A172 (cell line): ENCODE measurements at places on chromosomes 12 and 14. TPM values are rescaled to one million over a fixed set of nuclear protein-coding genes. Genes with fewer than 3 reads are reported as not detected.
A peak's percentile ranks its signal among the peaks of the same experiment; 100 is the strongest.

- peak; percentile 64 for DNase-seq
These were observed 143.5 kb downstream of the SSPN start for GRCh38 chr12:26338586-26339572.

DNA sequence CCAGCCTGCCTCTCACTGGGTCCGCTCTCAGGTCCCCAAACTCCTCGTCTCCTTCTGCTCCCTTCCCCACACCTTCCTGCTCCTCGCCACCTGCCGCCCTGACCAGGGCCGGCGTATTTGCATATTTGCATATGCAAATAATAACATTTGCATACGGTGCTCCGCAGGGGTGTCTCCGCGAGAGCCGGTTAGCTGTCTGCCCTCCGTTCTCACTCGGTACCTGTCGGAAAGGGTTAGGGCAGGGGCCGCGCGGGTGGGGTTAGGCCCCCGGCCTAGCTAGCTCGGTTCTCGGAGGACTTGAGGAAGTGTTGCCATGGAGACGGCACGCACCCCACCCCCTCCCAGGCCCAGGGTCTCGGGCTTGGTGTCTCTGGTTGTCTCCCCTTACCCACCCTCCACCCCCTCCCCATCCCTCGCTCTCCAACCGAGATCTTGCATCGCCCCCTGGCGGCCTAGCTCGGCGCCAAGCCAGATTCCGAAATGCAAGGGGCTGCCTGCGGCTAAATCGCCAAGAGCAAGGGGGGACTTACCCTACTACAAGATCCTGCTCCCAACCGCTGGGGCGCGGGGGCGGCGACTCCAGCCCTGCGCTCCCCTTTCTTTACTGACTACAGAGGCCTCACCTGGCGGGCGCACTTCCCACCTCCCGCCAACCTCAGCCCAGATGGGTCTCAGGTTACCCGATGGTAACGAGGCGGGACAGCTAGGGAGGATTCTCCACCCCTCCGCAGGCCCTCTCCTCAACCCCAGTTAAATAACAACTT lies 8.1 kb downstream of the STAC3 start:
- no peak for DNase-seq

The PRH2 gene
- not detected in 2 replicates for total RNA-seq

DNA sequence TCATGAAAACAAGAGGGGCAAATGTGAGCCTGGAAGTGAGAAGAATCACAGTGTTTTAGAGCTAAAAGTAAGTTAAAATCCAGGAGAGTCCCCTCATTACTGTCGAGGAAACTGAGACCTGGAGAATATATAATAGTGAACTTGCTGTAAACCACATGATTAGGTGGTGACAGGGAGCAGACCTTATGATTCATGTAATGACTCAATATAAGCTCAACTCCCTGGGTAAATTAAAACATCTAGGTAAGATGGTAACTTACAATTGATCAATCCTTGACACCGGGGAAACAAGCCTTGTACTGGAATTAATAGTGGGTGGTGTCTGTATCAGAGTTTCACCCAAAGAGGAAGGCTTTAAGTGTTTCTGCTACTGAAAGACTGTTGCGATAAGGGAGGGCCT lies 269.3 kb downstream of the SNAPC1 start:
- no peak for DNase-seq

The ACOT6 gene
- not detected in 2 replicates for total RNA-seq

DNA sequence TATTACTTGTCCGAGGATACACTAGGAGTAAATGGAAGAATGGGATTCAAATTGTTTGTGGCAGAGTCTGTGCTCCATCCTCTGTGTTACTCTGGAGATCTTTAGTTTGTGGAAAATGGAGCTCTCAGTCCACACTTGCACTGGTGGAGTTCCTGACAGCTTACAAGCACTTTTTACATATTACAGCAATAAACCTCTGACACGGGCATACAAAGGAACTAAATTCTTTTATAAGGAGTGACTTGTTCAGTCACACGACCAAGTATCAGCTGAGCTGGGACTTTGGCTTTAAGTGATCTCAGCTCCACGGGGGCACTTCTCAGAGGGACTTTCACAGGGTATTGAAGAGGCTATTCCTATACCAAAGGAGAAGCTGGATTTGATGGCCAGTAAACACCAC lies 417.5 kb downstream of the LRIG3 start:
- DNase-seq, result no peak

GRCh38 chr12:93832131-93832530 lies 155.0 kb downstream of the CRADD start:
- DNase-seq, result no peak

The ANKRD9 gene
- total RNA-seq, result 23.6 and 25.5 TPM in 2 replicates

The CDCA3 gene
- total RNA-seq, result 30.8 and 52.8 TPM in 2 replicates

DNA sequence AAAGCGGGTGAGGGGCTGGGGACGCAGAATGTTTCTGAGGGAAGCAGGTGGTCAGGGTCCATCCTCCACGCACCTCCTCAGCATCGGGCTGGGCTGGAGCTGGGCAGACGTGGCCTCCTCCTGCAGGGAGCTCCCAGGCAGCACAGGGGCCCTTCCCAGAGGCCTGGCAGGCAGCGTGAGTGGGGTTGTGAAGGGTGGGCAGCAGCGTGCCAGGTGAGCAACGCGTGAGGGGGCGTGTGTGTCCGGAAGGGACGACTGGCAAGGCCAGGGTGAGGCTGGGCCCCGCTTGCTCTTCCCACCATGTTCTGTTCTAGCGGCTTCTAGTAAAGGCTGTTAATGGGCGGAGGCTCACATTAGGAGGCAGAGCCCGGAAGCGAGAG lies 17.1 kb downstream of the ANKRD9 start:
- no peak for DNase-seq

DNA sequence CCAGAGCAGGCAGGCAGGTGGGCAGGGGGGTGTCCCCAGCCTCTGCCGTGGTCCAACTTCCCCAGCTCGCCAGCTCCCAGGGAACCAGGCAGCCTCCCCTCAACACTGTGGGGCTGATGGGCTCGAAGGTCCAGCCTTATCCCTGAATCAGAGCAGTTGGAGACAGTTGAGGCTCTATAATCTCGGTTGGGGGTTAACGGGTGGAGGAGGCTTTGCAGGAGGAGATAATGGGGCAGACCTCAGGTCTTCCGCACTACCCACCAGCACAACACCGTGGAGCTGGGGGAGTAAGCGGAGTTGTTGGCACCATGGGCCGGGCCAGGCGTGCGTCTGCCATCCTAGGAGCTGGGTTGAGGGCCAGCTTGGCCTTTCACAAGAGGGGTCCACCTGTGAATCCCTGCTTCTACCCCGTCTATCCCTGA lies 13.9 kb upstream of the HDAC7 start:
- DNase-seq, result no peak

The MEG3 gene
- total RNA-seq, result not detected in 2 replicates

The DNM1L gene
- total RNA-seq, result 66.1 and 75.1 TPM in 2 replicates

DNA sequence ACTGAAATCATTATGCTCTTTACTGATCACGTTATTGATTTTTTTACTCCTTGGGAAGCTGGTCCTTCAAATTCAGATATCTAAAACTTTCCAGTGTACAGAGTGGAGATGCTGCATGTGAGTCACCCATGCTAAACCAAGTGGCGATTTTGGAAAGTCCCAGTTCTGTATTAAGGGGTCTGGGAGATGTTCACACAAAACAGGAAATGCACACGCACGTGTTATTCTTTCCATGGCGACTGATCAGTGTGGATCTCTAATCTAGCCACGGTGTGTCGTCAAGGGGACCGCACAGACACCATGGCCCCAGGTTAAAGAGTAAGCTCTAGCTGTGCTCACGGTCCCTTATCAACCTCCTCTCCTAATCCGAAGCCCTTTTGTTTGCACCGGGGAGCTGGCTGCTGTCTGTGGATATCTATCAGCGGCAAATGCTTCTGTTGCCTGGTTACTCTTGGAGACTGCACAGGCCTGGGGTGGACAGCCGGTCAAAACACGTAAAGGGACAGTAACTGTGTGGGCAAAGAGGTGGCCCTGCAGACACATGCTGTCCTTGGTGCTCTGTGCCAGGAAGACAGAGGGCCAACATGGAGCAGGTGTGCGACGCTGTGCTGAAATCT lies 96.6 kb downstream of the RIMBP2 start:
- DNase-seq, result no peak

The PTCSC3 gene
- total RNA-seq, result not detected in 2 replicates

The TMPRSS12 gene
- not detected in 2 replicates for total RNA-seq

The RD3L gene
- total RNA-seq, result not detected in 2 replicates

DNA sequence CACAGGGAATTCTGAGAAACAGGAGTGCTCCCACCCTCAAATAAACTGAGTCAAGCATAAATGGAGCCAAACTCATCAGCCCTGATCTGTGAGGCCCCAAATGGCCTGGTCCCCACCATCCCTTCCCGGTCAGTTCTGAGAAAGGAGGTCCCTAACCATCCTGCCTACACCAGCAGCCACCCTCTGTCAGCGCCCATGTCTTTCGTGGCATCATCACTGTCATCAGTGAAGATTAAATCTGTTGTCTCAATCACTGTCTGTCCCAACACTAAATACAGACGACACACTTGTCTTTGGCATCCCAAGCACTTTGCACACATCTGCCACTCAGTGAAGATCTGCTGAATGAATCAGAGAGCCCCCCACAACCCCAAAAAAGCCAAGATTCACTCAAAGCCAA lies 22.4 kb downstream of the VPS37B start:
- DNase-seq, result no peak

DNA sequence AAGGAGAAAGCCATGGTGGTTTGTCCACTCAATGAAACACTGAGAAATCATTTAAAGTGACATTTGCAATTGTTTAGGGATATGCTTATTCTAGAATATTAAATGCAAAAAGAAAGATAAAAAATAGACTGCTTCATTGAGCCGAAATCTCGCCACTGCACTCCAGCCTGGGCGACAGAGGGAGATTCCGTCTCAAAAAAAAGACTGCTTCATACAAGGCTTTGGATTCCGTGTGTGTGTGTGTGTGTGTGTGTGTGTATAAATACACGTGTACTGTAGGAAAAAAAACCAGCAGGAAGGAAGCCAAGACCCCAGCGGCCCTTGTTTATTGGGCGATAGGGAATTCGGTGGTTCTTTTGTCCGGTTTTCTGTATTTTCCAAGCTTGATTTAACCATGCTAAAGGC lies 3.2 kb upstream of the ZNF839 start:
- DNase-seq, result peak; percentile 23

DNA sequence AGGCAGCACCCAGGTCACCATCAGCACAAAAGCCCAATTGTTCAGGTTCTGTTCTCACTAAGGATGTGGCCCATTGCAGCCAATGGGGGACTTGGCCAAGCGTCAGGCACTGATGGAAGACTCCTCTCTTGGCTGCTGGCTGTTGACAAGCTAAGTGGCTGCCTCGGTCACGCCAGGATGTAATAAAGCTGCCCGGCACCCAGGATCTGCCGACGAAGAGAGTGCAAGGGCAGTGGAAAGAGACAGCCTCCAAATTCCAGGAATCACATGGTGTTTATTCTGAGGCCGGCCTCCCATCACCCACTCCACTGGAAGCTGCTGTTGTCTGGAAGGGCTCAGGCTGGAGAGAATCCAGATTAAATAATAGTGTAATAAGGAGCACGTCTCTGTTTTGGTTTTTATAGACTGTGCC lies 451.8 kb upstream of the TBX3 start:
- DNase-seq, result peak; percentile 66

DNA sequence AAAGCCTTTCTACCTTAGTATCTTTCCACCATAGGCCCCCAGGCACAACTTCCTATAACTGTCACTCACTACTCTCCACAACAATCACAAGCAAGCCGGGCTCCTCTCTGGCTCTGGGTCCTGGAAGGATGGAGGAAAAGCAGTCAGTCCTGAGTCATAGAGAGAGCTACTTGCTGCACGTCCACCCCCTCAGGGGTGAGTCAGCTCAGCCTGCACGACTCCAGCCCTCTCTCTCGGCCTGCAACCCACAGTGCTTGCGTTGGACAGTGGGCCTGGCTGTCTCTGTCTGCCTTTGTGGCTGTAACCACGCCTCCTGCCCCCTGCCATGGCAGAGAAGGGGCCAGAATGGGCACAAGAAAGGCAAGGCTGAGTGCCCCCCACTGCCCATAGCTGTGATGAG lies 154.1 kb upstream of the FKBP4 start:
- peak; percentile 90 for DNase-seq

The ANO6 gene
- total RNA-seq, result 99.9 and 105 TPM in 2 replicates

DNA sequence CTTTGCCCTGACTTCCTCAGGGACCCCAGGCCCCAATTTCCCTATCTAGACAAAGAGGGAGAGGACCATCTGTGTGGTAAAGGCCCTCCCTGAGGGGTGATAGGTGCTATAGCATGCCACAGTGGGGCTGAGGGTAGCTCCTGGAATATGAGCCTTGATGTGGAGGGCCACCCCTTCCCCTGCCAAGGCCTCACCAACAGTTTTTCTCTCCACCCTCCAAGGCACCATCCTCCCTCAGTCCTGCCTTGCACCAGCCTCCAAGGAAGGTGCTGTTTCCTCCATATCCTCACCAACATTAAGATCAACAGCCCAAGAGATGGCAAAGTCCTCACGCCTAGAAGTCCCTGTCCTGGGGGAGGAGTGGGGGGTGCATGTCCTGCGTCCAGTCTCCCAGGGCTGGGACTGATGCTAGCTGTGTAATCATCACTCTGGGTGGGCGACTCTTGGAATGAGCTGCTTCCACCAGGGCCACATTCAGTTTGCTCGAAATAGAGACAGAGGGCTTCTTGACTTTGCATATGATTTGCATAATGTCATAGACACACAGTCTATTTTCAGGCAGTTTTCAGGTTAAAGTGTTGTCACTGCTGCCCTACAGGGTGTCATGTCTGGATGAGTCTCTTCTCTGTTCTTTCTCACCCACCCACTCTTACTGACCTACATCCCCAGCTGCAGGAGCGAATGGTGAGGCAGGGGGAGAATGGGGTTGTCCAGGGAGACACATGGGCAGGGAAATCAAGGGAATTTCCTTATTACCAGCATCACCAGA lies 17.4 kb downstream of the ACVRL1 start:
- no peak for DNase-seq

DNA sequence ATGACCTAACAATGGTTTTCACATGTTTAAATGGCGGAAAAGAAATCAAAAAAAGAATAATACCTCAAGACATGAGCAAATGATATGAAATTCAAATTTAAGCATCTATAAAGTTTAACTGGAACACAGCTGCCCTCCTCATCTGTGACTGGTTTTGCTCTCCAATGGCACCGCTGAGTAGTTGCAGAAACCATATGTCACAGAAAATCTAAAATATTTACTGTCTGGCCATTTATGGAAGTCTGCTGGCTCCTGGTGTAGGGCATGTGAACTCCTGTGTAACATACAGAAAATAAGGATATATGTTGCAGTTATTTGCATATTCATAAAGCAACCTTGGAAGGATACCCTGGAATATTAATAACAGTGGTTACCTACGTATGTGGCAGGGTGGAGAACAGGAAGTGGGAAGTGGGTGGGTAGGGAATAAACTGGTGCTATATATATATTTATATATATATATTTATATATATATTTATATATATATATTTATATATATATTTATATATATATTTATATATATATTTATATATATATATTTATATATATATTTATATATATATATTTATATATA lies 48.4 kb downstream of the LTBP2 start:
- no peak for DNase-seq

- DNase-seq, result no peak
These were observed 12.0 kb downstream of the NGDN start for GRCh38 chr14:23481362-23481970.

GRCh38 chr12:13961971-13962370 lies 19.4 kb downstream of the GRIN2B start:
- DNase-seq, result no peak

GRCh38 chr12:84480803-84481202 lies 431.8 kb downstream of the SLC6A15 start:
- DNase-seq, result no peak

The CDKN1B gene
- 18.1 and 20.0 TPM in 2 replicates for total RNA-seq
